Stimulated activated naive CD4-positive, alpha-beta T cell treated with Interleukin-2 at 50 U/mL for 16 hours (primary cell): ENCODE measurements at places on chromosomes 1 and 21.

DNA sequence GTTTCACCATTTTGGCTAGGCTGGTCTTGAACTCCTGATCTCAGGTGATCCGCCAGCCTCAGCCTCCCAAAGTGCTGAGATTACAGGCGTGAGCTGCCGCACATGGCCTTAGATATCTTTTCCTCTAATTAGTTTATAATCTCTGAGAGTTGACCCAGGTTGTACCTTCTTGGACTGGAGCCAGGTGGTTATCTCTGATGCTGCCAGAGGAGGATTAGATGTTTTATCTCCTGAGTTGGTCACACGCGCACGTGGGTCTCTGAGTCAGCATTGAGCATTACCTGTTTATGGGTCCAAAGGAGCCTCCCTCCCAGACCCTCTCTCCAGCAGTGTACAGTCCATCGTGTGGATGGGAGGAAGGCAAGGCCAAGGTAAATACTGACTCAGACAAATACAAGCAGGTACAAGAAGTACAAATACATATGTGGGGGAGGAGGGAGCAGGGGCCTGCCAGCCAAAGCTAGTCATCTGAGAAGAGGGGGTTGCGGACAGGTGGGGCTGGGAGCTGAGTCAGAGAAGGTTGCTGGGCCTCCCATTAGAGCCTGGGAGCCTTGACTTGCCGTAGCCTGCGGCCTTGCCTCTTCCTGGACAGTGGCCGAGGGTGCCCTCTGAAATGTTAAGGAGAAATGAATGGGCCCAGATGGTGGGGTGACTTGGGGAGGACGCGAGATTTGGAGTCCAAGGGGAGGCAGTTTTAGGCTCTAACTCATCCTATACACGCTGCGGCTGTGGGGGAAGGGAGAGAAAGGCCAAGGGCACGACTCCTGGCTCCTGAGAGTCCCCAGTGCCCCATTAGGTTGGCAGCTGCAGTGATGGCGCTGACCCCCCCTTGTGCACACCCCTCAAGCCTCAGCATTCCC is 13.1 kb downstream of the IL6R start:
- peak; percentile 39 for DNase-seq

DNA sequence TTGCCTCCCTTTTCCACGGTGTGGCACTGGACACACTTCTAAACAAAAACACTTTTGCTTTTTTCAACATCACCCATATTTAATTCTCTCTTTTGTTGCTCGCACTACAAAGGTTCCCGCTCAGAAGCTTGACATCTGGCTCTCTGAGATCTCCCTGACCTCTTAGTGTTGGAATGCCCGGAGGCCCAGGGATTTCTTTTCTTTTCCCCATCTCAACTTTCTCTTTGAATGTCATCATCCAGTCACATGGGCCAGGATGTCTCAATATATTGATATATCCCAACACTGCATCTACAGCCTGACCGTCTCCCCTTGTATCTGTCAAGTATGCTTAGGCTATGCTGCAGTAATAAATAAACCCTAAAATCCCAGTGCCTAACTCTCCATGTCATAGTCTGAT is 54.3 kb upstream of the DESI2 start:
- no peak for DNase-seq

- no peak for DNase-seq
These were observed 9.3 kb upstream of the MARCKSL1 start for GRCh38 chr1:32345289-32345827.

GRCh38 chr1:85195703-85196102 is 5.1 kb downstream of the SYDE2 start:
- DNase-seq: no peak

DNA sequence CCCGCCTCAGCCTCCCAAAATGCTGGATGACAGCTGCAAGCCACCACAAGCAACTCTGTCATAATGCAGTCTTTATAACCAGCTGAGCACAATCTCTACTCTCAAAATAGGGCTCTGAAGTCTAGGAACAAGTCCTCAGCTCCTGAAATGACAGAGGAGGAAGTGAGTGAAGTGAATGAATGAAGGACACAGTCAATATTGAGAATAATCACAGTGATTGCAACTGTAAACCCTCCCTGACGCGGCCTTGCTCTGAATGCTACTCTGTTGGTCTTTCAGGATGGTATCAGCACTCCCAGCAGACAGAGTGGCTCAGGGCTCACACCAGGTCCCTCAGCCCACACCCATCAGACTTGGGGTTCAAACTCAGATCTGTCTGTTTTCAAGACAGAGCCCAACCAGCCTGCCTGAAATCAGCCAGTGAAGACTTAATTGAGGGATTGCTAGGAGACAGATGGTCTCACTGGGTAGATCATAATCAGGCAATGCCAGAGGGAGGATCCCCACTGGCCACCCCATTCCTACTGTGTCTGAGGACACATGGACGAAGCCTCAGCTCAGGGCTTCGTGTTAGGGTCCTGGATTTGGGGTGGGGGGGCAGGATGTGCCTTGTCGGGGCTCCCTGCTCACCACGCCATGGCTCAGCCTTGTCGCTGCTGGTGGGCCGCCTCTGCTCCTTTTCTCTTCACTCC is 20.9 kb downstream of the RNF187 start:
- DNase-seq: no peak

- DNase-seq: no peak
These were observed 37.2 kb downstream of the C1orf94 start for GRCh38 chr1:34213956-34214355.

GRCh38 chr1:48810740-48811139 is 34.0 kb upstream of the BEND5 start:
- no peak for DNase-seq

GRCh38 chr21:35423709-35424108 is 374.6 kb upstream of the RUNX1 start:
- DNase-seq: no peak

DNA sequence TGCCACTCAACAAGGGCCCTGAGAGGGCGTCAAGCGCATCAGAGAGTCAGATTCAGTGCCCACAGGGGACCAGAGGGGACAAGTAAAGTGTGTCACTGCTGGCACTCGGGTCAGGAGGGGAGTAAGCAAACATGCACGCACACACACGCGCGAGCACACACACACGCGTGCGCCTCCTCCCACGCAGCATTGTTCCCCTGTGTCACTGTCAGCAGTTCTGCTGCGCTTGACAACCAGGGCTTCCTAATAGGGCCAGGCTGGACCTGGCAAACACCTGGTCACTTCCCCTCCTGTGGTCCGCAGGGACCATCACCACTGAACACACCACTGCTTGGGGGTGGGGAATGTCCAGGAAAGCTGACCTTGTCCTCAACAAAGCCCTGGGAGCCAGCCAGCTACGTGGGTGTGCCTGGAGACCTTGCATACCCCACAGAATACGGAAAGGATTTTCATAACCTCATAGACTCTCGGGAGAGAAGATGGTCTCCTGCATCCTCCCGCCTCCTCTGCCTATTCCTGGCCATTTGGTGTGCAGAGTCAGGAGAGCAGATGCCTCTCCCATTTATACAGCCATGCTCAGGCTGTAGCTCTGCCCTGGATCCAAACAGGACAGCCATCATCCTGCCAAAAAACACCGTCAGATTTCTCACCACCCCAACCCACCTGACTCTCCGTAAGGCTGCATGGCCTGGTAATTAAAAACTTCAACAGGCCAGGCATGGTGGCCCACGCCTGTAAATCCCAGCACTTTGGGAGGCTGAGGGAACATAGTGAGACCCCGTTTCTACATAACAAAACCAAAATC is 73.2 kb downstream of the SSBP3 start:
- no peak for DNase-seq

DNA sequence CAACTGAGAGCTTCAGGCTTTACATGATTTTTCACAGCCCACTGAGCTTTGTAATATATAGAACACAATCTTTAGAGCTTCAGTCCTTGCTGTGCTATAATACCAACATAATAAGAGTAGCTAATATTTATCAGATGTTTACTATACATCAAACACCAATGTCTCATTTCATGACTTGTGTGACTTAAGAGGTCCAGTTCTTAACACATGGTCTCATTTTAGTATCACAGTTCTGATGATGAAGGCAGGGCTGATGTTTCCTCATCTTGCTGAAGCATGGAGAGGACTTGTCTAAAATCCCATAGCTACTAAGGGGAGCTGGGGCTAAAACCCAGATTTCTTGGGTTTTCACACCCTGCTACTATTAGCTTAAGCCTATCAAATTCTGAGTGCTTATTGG is 5.5 kb downstream of the MTR start:
- DNase-seq: no peak

DNA sequence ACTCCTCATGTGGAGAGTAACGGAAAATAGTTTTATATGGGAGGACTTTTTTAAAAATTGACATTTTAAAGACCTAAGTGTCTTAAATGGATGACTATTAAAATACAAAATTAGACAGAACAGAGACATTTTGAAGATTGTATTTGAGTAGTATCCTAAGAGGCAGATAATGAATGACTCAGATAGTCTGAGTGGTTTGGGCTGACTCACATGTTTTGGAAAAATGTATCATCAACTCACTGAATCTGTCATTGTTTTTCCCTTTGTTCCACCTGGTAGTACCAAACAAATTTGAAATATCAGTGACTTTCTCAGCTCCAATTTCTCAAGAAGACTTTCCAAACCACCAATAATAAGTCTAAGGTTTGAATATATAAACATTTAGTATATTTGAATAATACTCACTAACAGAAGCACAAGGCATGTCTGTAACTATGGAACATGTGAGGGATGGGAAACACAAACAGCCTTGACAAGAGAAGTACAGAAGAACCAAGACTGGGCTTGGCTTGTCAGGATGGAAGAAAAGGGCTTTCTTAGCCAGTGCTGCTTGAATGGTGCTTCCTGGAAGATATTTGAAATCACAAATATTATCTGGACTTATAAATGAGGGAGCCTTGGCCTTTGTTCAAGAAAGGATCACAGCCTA is 90.6 kb downstream of the SGIP1 start:
- no peak for DNase-seq

- no peak for DNase-seq
These were observed 68.1 kb downstream of the GRIK3 start for GRCh38 chr1:36966242-36966641.

DNA sequence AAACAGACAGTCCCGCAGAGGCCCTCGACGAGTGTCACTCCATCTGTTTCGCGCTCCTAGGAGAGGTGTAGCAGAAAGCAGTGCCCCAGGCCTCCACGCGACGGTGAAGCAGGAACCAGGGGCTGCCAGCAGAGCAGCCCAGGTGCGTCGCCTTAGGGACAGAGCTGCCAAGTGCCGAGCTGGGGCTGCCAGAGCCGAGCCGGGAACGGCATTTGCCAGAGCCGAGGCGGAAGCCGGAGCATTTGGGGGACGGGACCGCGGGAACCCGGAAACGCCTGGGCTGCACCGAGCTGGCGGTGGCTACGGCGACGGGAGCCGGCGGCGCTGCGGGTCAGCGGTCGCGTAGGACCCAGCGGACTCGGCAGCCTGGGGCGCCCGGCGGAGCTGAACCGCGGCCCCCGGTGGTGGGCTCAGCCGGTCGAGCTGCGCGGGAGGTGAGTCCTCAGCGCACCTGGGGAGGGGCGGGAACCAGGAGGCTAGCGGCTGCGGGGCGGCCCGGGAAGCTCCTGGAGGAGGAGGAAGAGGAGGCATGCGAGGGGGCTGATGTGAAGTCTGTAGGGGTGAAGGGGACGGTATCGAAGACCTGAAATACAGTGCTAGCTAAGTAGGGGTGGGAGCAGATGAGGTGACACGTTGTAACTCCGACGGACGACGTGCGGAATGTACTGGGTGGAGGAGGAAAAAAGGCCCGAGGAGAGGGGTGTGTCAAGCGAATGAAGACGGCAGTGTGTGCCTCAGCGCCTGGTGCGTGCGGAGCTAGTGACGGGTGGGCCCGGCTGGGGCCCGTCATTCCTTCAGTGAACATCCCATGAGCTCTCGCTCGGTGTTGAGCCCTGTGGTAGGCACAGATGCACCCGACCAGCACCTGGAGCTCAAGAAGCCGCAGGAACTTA is at the start of gene SLC35A3:
Gene SLC35A3 (plus strand): TSS at position 268 of the 893 bp plus-strand sequence. CDS start 23,559 bp downstream, outside the sequence.
- DNase-seq: peak; percentile 76
